ENCODE measurements at places on chromosomes 5 and 9.

DNA sequence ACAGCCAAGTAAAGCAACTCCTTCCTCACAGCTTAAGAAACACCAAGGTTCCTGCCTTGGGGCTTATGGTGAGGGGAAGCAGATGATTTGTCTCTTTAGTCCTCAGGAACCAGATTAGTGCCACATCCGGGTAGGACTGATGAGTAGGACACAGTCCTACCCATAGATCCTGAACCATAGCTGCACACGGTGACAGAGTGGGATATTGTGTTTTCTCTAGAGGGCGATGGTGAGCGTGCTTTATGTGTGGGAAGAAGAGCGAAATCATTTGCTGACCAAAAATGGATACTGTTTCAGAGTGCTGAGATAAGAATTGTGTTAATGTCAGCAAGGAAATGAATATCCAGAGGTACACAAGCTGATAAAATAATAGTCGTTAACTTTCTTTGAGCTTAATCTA, 209.0 kb upstream of the FBXL7 start:
- no peaks in the 10 kb centered on the region for H3K27me3 ChIP-seq
- no peaks in the 10 kb centered on the region for H3K36me3 ChIP-seq
- H3K4me3 ChIP-seq, result no peak overlapping the region
- H3K4me1 ChIP-seq, result no peaks in the 10 kb centered on the region
- no peak for DNase-seq

DNA sequence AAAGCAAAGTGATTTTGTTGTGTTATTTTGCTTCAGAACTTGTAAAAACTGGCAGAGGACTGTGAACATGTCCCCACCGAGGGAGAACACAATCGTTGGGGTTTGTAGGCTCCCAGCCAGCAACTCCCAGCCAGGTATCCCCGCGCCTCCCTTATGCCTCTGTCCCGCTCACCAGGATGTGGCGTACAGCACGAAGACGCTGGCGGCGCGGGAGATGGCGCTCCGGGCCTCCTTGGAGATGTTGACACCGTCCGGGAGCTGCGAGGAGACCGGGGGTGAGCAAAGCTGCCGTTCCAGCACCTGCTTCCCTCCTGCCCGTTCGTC, 630 bp downstream of the POLE3 start:
- peak overlapping the region; percentile 95 for H3K4me3 ChIP-seq
- peaks cover 12% of the 10 kb centered on the region for H3K36me3 ChIP-seq
- peak overlapping the region; percentile 89 for H3K27ac ChIP-seq
- H3K27me3 ChIP-seq, result no peaks in the 10 kb centered on the region

DNA sequence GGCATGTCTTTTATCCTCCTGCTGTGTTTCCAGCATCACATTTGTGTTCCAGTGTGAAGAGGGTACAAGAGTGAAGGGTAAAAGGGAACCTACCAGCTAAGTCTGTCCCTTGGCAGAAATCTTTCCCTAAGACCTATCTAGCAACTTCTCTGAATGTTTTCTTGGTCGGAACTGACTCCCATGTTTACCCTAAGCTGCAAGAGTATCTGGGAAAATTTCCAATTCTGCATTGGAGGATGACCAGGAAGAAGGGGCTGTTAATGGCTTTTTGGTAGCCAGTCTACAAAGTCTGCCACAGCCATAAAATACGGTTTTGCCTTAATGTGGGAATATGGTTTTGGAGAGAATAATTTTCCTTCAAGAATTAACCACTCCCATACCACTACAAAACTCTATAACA, 75.1 kb downstream of the MAST4 start:
- peaks cover 77% of the 10 kb centered on the region for H3K27me3 ChIP-seq
- no peak for DNase-seq
- no peaks in the 10 kb centered on the region for H3K36me3 ChIP-seq
- no peak overlapping the region for H3K27ac ChIP-seq
- H3K4me1 ChIP-seq, result no peaks in the 10 kb centered on the region

DNA sequence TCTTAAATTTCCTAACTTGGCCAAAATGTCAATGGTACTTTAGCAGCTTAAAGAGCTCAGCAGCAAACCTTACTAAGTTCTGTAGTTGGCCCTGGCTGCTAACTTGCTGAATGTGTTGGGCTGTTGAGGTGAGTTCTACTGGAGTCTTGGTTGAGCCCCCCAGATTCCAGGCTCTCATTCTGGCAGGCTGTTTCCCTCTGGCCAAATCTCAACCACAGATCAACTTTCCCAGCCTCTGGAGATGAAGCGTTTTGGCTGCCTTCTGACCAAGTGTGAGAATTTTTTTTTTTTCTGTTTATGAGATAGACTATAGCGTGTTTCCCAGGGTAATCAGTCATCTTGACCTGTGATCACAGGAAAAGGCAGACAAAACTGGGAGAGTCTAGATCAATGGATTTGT, 343.7 kb downstream of the EBF1 start:
- no peak overlapping the region for H3K4me3 ChIP-seq
- no peak overlapping the region for H3K27ac ChIP-seq
- DNase-seq, result no peak
- H3K27me3 ChIP-seq, result peaks cover 4% of the 10 kb centered on the region
- no peaks in the 10 kb centered on the region for H3K36me3 ChIP-seq
- no peaks in the 10 kb centered on the region for H3K4me1 ChIP-seq

GRCh38 chr5:14872070-14872989, 752 bp upstream of the ANKH start:
- no peaks in the 10 kb centered on the region for H3K27me3 ChIP-seq
- H3K27ac ChIP-seq, result peak overlapping the region; percentile 47
- DNase-seq, result no peak
- H3K36me3 ChIP-seq, result no peaks in the 10 kb centered on the region
- peak overlapping the region; percentile 54 for H3K4me3 ChIP-seq
- peaks cover 3% of the 10 kb centered on the region for H3K4me1 ChIP-seq

GRCh38 chr9:78324068-78324650, 27.2 kb downstream of the PSAT1 start:
- peaks cover 14% of the 10 kb centered on the region for H3K36me3 ChIP-seq
- H3K27ac ChIP-seq, result no peak overlapping the region
- H3K4me3 ChIP-seq, result no peak overlapping the region
- DNase-seq, result no peak

DNA sequence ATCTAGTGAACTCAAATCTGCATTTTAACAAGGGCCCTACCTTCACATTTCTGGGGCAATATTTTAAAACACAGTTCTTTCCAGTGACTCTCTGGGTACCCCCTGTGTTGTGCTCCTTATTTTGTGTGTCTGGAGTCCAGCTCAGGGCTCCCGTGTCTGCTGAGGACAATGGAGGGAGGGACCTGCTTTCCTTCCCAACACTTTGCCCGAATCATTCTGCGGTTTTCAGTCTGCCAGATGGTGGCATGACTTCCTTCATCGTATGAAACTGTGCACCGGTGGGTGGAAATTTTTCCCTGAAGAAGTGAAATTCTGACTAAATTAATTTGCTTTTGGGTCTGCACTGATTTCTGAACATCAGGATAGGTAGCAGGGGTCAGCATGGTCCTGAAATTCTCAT, 153.6 kb upstream of the CD180 start:
- no peaks in the 10 kb centered on the region for H3K36me3 ChIP-seq
- no peaks in the 10 kb centered on the region for H3K4me1 ChIP-seq
- DNase-seq, result no peak
- H3K27me3 ChIP-seq, result 0 out of 2 replicates have a peak, but pooled peaks cover 5% of the 10 kb centered on the region
- H3K4me3 ChIP-seq, result no peak overlapping the region

DNA sequence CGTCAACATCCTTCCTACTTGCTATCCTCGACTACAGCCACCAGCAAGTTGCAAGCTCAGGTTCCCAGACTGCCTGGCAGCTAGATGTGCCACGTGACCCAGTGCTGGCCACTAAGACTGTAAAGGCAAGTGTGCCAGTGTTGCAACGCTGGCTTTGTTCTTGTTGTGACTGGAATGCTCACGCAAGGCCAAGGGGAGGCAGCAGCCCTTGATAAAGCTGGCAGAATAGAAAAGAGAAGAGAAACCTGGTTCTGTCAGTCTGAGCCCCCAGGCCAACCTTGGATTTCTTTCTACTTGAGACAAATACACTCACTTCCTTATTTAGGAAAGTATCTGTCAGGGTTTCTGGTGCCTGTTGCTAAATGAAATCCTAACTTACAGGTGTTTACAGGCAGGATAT, 113.0 kb downstream of the KLHL3 start:
- no peak overlapping the region for H3K4me3 ChIP-seq
- DNase-seq, result no peak
- H3K27me3 ChIP-seq, result no peaks in the 10 kb centered on the region
- H3K27ac ChIP-seq, result no peak overlapping the region
- no peaks in the 10 kb centered on the region for H3K4me1 ChIP-seq

- no peak overlapping the region for H3K4me3 ChIP-seq
- H3K27me3 ChIP-seq, result no peaks in the 10 kb centered on the region
- H3K4me1 ChIP-seq, result no peaks in the 10 kb centered on the region
- no peaks in the 10 kb centered on the region for H3K36me3 ChIP-seq
- DNase-seq, result no peak
Observed at GRCh38 chr9:110105107-110105506, 102.9 kb downstream of the C9orf152 start.

DNA sequence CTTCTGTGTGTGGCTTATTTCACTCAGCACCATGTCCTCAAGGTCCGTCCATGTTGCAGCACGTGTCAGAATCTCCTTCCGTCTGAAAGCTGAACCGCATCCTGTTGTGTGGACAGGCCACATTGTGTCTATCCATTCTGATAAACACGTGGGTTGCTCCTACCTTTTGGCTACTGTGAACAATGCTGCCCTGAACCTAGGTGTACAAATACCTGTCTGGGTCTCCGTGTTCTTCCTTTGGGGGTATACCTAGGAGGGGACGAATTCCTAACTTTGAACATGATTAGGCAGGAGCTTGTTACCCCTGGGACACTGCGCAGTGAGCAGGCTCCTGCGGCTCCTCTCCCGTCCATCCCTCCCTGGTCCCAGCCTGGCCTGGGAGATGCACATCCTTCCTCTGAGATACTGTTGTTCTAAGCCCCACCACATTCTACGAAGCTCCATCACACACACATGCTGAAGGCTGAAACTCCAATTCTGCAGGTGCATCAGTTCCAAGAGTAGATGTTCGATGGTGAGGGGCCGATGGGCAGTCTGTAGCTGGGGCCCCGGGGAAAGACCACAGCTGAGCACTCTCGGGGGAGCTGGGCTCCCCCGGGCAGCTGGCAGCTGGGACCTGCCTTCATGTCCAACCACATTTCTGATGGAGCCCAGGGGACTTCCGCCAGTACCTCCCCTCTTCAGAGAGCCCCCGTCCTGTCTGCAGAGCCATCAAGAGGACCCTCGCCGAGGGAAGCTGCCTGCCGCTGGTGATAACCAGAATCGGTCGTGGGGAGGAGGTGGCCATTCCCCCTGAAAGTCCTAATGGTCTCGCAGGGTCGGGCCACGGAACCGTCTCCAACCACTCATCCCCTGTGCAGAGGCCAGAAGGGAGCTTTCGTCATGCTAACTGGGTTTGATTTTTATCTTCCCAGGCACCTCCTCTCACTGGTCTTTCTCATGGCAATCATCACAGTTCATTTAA, 120.9 kb downstream of the COL23A1 start:
- DNase-seq, result no peak
- no peaks in the 10 kb centered on the region for H3K27me3 ChIP-seq
- no peaks in the 10 kb centered on the region for H3K4me1 ChIP-seq
- H3K36me3 ChIP-seq, result no peaks in the 10 kb centered on the region
- H3K4me3 ChIP-seq, result no peak overlapping the region

DNA sequence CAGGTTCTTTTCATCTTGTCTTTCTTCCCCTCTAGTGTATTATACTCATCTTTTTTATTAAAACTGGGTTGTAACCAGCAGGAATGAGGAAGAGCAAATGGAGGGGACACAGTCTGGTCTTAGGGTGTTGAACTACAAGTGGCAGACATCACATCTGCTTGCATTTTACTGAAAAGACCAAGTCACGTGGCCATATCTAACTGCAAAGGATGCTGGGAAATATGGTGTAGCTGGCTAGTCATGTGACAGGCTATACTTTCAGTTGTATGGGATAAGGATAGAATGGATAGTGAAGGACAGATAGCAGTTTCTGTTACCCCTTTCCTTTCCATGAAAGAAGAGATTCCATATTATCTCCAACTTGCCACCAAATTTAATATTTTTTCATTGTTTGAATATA, 13.0 kb upstream of the FGD3 start:
- peak; percentile 10 for DNase-seq
- H3K36me3 ChIP-seq, result no peaks in the 10 kb centered on the region
- no peaks in the 10 kb centered on the region for H3K27me3 ChIP-seq
- no peak overlapping the region for H3K27ac ChIP-seq

DNA sequence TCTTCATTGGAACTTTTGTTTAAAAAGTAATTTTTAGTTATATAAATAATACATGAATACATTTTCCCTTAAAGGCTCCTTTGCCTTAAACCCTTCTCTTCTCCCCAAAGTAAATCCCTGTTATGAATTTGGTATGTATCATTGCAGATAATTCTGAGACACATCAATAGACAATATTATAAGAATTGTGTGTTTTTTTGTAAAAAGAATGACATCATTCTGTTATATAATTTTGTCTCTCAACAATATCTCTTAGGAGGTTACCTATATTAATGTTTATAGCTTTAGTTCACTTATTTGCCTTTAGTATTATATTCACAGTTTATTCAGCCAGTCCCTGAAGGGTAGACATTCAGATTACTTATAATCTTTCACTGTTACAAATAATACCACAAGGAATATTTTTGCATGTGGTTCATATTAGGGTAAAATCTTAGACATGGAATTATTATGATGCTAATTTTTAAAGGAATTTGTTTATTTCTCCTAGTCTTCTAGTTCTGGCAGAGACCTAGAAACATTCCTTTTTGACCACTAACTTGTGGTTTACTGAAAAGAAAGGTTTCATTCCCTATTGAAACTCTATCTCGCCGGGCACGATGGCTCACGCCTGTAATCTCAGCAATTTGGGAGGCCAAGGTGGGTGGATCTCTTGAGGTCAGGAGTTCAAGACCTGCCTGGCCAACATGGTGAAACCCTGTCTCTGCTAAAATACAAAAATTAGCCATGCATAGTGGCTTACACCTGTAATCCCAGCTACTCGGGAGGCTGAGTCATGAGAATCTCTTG, 105.6 kb downstream of the KCTD16 start:
- no peaks in the 10 kb centered on the region for H3K36me3 ChIP-seq
- DNase-seq, result no peak
- no peak overlapping the region for H3K4me3 ChIP-seq
- no peak overlapping the region for H3K27ac ChIP-seq
- H3K27me3 ChIP-seq, result 0 out of 2 replicates have a peak, but pooled peaks cover 9% of the 10 kb centered on the region

DNA sequence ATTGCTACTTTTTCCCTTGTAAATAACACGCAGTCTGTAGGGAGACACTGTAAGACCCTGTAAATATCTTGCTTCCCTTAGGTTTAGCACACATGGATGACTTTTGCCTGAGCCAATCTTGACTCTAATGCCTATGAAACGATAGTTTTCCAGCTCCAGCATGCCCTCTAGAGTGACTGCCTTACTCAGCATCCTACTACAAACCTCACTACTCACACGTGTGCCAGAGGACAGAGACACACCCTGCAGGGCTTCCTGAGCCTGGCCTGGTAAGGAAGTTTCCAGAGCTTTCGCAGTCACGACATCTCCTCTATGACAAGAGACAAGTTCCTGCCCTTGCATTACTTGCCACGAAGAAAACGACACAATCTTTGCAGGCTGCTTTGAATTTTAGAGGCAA, 138.1 kb downstream of the ATPSCKMT start:
- H3K36me3 ChIP-seq, result no peaks in the 10 kb centered on the region
- H3K27ac ChIP-seq, result no peak overlapping the region
- H3K27me3 ChIP-seq, result no peaks in the 10 kb centered on the region
- H3K4me3 ChIP-seq, result no peak overlapping the region
- peak; percentile 21 for DNase-seq

- no peak for DNase-seq
- no peaks in the 10 kb centered on the region for H3K27me3 ChIP-seq
- peaks cover 3% of the 10 kb centered on the region for H3K4me1 ChIP-seq
- no peak overlapping the region for H3K27ac ChIP-seq
- no peaks in the 10 kb centered on the region for H3K36me3 ChIP-seq
Observed at GRCh38 chr9:127014216-127014909, 99.8 kb downstream of the RALGPS1 start.
